ENCODE measurements at places on chromosomes 11 and 22.

DNA sequence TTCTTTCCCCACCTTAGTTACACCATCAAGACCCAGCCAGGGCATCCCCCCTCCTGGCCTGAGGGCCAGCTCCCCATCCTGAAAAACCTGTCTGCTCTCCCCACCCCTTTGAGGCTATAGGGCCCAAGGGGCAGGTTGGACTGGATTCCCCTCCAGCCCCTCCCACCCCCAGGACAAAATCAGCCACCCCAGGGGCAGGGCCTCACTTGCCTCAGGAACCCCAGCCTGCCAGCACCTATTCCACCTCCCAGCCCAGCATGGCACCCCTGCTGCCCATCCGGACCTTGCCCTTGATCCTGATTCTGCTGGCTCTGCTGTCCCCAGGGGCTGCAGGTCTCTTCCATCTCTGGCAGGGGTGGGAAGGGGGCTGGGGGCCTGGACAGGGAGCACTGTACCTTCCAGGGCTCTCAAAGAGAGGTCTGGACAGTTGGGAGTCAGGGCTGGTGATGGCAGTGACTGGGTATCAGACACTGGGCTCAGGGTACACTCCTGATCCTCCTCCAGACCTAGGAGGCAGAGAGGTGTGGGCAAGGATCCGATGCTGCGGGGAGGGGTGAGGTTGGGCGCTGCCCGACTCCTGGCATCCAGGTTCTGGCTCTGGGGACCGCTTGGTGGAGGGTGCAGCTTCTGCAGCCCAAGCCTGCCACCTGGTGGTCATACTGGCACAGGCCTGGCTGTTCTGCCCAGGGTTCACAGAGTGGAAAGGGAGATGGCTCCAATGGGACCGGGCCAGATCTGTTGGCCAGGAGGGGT is at the start of gene UPK2:
Gene UPK2 (plus strand): TSS at position 205 of the 753 bp plus-strand sequence. CDS start 53 bp downstream, at position 258.
- DNase-seq, result peak; percentile 85

DNA sequence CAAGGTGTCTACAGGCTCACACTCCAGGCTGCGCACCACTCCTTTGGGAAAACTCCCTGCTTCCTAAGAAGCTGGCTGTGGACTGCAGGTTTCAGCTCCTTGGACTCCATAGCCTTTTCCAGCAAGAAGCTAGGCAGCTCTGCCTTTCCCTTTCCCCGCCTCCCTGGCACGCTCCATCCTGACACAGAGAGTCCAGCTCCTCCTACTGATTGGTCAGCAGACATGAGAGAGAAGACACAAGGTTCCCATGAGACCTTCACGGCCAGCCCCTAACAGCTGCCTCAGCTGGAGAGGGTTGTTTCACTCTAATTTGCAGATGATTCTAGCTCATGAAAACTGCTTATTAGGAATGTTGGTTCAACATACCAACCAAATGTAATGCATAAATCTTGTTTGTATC is 27.6 kb downstream of the TENM4 start:
- DNase-seq, result no peak

- DNase-seq, result no peak
These were observed 48.9 kb upstream of the TBCEL start for GRCh38 chr11:120974965-120975364.

DNA sequence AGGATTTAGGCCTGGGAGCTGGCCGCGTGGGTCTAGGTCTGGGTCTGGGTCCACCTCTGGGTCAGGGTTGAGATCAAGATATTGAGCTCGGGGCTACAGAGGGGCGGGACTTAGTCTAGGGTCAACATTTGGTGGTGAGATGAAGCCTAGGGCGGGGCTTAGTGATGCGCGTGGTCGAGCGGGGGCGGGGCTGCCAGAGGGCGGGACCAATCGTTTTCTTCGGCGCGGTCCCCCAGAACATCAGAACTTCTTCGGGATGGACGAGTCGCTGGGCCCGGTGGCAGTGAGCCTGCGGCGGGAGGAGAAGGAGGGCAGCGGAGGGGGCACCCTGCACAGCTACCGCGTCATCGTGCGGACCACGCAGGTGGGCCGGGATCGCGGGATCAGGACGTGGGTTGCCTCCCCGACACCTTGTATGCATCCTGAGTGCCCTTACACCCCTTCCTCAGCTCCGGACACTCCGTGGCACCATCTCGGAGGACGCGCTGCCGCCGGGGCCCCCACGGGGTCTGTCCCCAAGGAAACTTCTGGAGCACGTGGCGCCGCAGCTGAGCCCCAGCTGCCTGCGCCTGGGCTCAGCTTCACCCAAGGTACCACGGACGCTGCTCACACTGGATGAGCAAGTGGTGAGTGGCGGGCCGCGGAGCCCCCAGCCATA is 4.2 kb downstream of the SIPA1 start:
- no peak for DNase-seq

GRCh38 chr11:130480186-130480585 is 31.7 kb downstream of the ADAMTS15 start:
- no peak for DNase-seq

GRCh38 chr22:50072714-50073538 is 12.3 kb downstream of the MLC1 start:
- DNase-seq, result no peak

DNA sequence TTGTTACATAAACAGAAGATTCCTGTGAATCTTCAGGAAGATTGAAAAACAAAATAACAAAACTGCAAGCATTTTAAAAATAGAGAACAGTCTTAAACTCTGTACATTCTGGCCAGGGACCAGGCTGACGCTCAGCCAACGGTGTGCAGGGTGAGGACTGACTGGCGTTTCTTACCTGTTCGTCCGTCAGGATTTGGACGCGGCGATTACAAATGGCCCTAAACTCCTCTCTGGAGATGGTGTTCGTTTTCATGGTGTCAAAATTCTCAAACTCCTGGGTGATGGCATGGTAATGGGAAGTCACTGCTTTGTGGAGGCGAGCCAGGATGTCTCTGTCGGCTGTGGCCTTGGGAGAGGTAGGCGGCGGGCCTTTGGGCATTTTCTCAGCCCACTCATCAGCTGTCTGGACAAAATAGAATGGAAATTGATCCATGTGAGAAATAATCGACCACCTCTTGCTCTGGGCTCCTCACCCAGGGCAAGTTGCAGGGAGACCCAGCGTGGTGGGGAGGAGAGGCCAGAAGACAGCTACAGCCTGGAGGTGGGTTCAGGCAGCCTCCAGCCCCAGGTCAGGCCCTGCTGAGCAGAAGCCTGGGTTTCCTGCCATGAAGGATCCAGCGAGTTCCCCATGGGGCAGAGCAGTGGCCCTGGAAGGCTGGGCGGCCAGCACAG is 143.0 kb downstream of the MPPED1 start:
- DNase-seq, result no peak

- DNase-seq, result no peak
These were observed 84.1 kb downstream of the CEP164 start for GRCh38 chr11:117411736-117412135.

- no peak for DNase-seq
These were observed 8.9 kb downstream of the HIRA start for GRCh38 chr22:19422440-19423301.
